CD4-positive, alpha-beta T cell treated with Interleukin-4 for 4 hours (primary cell): ENCODE measurements at places on chromosomes 12 and 14.

- no peak for DNase-seq
Observed at GRCh38 chr12:124053851-124054250, 80.8 kb downstream of the ZNF664 start.

DNA sequence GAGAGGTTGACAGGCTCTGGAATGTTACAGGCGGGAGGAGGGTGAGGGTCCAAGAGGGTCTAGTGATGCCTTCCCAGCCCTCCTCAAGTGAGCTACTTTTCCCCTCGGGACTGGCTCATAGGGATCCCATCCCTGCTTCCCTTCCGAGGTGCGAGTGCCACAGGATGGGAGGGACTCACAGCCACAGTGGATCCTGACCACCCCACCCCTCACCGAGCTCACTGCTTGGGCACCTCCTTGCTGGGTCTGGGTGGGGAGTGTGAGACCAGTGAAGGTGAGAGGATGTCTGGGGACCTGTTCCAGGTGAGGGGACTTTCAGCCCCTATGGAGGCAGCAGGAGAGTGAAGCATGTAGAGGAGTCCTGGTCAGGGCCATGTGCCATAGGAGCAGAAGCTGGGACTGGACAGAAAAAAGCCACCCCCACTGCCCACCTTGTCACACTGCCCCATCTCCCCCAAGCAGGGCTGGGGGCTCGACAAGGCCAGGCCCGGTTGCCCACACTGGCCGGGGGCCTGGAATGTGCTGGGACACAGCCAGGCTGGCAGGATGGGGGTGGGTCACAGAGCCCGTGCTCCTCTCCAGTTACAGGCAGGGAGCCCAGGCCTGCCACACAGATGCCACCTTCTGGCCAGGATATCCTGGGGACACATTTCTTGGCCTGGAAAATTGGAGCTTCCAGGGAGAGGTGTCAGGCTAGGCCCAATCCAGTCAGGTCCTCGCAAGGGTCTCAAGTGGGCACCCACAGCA lies 1.7 kb upstream of the TNS2 start:
- no peak for DNase-seq

- DNase-seq, result peak; percentile 78
Observed at GRCh38 chr14:51860825-51861499, 550 bp downstream of the GNG2 start.

DNA sequence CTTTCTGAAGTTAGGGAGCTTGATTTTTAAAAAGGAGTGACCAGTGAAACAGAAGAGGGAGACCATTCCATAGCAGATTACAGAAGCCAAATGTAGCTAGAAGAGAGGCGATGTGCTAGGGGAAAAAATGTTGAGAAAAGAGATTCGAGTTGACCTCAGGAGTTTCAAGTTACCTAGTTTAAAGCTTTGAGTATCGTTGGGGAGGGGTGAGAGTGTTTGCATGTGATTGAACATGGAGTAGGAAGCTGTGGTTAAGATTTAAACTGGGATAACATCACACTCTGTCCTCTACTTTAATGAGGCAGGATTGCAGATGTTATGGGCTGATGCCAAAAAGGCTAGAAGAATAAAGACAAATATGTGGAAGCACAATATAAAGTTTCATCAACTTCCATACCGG lies 3.7 kb downstream of the LETMD1 start:
- DNase-seq, result no peak

DNA sequence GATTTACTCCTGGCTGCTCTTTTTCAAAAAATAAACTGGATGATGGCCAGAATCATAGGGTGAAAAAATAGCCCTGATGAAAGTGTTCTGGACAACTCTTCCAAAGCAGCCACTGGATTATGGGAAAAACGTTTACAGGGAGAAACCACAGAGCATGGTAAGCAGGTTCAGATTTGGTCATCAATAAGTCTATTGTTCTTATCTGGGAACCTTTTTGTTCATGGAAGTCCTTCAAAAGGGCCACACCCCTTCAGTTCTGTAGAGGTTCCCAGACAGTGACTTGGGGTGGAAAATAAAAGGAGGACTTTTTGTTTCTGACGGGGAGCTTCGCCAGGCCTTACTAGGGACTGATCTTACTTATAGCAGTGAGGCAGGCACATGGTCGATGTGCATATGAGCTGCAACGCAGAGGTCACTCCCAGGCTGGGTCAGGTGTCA lies 117.4 kb upstream of the SLC38A2 start:
- no peak for DNase-seq

- no peak for DNase-seq
Observed at GRCh38 chr12:22712083-22712482, 87.1 kb downstream of the ETNK1 start.

DNA sequence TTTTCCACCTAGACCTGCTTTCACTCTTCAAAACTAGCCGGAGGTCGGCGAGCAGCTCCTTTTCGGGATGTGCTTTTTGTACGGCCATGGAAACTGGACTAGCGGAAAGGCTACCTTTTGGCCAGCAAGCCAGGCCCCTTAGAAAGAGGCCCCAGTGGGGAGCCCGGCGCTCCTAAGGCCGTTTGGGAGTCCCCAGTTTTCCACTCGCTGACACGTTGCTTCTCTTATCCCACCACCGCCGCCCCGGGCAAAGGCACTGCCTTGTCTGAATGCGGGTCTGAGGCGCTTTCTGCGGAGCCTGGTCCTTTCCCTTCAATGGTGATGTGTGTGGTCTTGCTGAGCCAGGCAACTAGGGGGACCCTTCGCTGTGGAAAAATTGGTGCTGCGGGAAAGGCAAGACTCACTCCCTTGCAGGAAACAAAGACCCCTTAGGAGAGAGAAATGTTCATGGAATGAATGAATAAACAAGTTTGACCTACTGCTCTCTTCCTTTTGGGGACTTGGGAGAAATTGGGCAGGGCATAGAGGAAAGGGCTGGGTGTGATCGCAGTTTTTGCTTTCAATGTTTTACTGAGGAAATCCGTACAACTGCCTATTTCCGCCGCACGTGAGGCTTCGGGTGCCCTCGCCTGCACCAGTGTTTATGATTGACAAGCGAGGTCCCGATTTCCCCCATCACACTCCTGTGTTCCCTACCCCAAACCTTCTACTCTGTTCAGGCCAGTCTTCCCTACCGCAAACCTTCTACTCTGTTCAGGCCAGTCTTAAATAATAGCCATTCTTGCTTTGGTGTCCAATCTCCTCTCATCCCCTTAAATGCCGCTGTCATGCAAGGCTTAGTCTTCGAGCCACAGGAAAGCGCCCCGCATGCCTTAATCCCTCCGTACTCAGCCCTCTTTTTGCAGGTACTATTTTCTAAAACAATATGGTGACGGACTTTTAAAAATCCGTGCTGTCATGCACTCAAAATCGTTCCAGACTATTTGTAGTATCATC lies 1.0 kb upstream of the SLC38A2 start:
- DNase-seq, result peak; percentile 48

DNA sequence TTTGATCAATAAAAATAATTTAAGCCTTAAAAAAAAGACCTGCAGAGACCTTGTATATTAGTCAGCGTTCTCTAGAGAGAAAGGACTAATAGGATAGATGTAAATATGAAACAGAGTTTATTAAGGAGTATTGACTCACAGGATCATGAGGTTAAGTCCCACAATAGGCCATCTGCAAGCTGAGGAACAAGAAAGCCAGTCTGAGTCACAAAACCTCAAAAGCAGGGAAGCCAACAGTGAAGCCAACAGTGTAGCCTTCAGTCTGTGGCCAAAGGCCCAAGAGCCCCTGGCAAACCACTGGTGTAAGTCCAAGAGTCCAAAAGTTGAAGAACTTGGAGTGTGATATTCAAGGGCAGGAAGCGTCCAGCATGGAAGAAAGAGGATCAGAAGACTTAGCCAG lies 66.3 kb downstream of the TBX5 start:
- DNase-seq, result no peak

DNA sequence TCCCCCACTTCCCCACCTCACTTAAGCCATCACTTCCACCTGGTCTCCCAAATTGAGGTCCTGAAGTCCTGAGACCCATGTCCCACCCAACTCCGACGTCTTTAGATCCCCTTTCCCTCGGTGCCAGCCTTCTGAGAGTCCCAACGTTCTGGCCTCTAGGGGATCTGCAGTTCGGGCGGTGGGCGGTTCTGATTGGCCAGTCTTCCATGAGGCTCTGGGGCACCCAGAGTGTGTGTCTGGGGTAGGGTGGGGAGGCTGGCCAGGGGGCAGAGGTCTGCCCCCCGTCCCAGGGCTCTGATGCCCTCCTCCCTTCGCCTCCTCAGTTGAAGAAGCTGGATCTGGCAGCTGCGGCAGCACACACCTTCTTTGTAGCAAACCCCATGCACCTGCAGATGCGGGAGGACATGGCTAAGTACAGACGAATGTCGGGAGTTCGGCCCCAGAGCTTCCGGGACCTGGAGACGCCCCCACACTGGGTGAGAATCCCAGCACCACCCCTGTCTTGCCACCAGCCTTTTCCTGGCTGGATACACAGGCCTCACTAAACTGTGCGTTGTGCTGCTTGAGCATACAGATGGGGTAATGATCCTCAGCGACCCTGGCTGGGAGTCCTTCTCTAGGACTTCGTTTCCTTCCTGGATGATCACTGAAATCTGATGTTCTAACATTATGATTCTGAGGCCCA lies 1.5 kb downstream of the P3H3 start:
- no peak for DNase-seq

DNA sequence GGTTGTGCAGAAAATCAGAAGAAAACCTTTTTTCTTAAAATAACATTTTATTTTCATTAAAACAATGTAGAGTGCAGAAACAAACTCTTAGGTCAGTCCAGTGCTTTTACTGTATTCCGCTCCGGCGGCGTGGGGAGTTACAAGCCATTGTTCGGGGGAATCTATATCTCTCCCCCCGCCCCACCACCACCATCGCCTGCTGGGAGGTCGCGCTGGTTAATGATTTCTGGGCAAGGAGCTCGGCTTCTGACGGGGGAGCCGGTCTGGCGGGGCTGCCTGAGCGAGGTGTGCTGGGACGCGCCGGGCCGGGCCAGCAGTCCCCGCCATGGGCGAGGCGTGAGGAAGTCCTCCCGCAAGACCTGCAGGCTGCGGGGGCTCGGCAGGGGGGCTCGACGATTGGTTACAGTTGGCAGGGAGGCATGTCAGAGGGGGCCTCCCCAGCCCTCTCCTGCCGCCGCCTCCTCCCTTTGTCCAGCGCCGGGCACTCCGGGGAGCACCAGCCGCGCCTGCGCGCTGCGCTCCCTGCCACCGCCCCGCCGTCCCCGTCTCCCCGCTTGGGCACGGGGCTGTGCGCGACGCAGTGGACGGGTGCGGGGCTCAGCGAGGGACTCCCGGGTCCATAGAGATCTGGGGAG lies 1.0 kb upstream of the DUSP6 start:
- DNase-seq, result no peak

GRCh38 chr12:109645194-109645593 lies 68.4 kb upstream of the FAM222A start:
- no peak for DNase-seq

- no peak for DNase-seq
Observed at GRCh38 chr12:95358111-95359083, 115.6 kb upstream of the METAP2 start.

DNA sequence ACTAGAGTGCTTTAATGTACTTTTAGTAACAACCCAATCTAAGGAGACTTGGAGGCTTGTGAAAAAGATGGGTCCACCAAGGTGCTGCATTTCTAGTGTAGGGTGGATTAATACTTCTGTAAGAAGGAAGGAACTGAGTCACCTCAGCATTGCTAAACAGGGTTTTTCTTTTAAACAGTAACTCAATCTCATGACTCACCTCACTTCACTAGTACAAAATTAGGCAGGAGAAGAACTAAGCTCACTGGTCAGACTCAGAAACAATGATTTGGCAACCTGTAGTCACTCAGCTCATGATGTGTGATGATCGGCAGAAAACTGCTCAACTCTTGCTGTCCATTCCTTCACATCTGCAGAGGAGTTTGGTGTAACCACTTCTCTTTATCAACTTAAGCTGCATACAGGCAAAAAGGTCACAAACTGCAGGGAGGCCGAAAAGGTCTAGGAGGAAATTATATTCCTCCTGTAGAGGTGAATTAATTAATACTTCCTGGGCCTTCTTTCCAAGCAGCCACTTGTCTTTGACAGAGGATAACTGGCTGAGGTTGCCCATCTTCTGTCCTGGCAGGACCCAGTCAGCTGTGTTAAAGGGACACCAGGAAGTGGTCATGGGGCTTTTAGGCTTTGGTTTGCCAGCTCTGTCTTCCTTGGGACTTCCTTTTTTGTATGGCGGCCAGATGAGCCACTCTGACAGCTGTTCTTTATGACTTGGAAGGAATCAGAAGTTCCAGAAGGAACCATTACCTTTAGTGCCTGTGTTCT lies 466.9 kb downstream of the FUT8 start:
- peak; percentile 67 for DNase-seq

GRCh38 chr14:92369097-92369496 lies 46.1 kb downstream of the SLC24A4 start:
- no peak for DNase-seq

DNA sequence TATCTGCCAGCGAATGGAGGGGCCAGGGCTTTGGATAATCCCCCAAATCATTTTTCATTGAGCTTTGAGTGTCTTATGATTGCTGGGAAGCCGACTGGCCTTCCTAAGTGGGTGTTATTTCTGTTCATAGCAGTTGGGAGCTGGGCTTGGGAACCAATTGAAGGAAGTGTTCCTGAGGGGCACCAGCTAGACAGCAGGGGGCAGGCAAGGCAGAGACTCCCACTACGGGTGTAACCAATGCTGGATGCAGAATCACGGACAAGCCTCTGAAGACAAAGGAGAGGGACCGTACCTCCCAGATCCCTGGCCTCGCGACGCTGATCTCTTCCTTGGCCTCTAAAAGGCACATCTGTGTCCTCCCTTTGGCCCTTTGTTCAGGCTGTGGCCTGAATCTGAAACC lies 149.0 kb upstream of the PRMT8 start:
- DNase-seq, result no peak

GRCh38 chr14:34713681-34714319 lies 593 bp downstream of the CFL2 start:
- peak; percentile 17 for DNase-seq

GRCh38 chr12:7884689-7885088 lies 12.0 kb upstream of the SLC2A14 start:
- DNase-seq, result no peak

GRCh38 chr14:40204441-40205175 lies 772.4 kb upstream of the FBXO33 start:
- no peak for DNase-seq

- no peak for DNase-seq
Observed at GRCh38 chr12:88784166-88784565, 203.9 kb upstream of the KITLG start.

DNA sequence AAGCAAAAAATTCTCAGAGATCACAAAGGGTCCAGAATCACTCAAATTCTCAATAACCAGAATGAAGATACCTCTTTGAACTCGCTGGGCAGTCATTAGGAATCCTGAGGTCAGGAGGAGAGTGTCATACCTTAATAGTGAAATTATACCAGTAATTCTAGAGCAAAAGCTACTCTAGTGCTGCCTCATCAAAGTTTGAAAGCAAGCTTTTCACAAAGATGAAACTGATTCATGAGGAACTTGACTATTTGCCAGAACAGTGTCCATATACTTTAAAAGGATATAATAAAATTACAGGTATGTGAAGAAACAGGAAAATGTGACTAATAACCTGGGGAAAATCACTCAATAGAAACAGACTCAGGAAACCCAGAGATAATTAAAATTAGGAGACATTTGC lies 44.5 kb downstream of the EML5 start:
- DNase-seq, result no peak

- DNase-seq, result no peak
Observed at GRCh38 chr14:103209506-103209905, 86.2 kb downstream of the TNFAIP2 start.

- peak; percentile 6 for DNase-seq
Observed at GRCh38 chr14:71319666-71320065, 412.4 kb downstream of the PCNX1 start.
